ENCODE measurements at places on chromosomes 3 and 15.

DNA sequence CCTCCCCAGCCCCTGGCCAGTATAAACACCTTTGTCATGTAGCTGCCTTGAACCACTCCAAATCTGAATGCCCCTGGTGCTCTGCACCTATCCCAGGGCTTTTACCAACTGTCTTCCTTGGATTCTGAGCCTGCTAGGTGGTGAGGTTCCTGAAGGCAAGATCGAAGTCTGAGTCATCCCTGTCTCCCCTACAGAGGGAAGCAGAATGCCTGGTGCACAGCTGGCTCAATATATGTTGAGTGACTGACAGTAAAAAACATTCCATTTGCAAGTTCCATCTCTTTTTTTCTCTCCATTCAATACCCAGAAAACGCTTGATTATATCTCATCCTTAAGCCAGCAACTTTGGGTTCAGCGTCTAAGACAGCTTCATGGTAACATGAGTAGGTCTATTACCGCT lies 24.7 kb downstream of the SLC24A1 start:
- DNase-seq = no peak

DNA sequence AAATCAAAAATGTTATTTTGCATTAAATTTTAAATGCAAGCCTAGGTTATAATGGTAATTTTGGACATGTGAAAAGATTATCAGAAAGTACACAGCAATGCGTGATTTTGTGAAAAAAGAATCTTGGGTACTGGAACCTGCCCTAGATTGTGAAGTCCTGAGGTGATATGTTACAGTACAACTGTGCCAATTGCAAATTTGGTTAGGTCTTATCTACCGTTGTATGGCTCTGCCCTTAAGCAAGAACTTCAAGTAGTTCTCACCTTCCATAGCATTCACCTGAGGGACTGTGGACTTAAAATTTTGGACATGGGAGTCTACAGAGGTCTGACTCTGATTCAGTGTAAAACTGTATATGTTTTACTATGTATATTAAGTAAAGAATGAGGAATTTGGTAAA lies 140.2 kb downstream of the PEX5L start:
- DNase-seq = no peak

DNA sequence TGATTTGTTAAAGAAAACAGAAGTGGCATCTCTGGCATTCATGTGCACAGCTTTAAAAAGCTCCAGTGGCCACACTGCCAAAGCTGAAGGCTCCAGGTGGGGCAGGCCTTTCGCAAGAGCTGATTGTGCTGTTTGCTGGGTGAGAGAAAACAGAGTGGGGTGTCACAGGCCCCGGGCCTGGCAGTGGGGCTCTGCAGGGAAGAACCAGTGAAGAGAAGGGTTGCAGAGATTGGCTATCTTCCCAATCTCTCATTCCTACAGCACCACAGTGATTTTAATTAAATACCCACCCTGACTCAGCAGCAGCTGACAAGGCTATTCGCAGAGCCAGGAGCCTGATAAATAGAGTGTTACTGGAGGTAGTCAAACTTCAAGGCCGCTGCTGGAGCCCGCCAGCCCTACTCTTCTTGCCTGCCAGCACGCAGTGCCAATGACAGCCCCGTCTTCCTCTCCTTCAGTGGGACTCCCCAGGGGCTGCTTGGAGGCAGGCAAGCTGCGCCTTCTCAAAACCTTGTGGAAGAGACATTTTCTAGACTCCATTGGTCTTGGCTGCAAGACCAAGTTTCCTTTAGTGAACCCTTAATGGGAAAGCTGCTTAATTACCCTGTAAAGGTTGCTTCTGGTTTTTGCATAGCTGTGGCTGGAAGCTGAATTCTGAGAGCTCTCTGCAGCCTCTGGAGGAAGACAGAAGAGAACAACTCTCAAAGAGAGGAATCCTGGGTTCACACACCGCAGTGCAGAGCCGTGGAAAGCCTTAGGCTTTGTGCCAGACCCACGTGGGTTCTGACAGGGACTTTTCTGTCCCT lies 225.8 kb upstream of the SLCO3A1 start:
- DNase-seq = no peak

DNA sequence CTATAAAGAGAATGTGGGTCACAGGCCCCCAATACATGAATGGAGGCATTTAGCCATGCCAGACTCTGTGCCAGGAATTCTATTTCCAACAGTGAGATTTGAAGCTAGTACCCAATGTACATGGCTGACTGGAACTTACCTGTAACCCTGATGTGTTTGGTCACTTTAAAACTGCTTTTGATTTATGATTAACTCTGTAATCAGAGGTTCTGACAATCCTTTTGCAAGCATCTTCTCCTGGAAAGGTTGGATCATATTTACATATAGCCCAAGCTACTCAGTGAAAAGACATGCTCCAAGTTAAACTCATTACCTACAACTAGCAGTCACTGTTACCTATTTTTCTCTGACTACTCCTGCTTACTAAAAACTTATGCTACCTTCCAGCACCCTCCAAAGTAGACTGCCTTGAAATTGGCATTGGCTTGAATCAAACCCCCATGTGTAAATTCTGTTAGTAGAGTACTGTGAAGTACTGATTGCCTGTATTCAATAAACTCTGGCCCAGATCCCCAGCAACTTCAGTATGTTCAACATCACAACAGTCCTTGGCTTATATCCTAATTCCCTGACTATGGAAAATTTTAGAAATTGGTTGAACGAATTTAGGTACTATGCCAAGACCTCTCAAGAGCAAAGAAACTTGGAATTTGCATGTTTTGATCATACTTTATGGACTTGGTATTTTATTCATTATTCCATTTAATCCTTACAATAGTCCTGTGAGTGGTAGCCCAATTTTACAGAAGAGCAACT lies 665.6 kb upstream of the NECTIN3 start:
- DNase-seq = no peak

DNA sequence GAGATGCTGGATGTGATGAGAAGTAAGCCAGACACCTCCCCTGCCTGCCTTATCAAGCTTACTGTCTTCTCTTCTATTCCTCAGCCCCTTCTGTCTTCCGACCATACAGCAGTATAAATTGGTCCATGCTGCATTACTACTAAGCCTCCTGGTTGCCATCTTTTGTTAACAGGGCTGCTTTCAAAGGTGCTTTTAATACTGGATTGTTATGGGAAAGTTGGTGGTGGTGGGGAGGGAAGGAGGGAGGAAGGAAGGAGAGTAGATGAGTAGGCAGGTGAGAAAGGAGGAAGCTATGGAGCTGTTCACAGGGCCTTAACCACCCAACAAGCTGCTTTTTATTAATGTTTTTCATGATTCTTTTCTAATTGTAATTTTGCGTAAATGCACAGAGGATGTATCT lies 114.9 kb downstream of the SLC25A26 start:
- no peak for DNase-seq

DNA sequence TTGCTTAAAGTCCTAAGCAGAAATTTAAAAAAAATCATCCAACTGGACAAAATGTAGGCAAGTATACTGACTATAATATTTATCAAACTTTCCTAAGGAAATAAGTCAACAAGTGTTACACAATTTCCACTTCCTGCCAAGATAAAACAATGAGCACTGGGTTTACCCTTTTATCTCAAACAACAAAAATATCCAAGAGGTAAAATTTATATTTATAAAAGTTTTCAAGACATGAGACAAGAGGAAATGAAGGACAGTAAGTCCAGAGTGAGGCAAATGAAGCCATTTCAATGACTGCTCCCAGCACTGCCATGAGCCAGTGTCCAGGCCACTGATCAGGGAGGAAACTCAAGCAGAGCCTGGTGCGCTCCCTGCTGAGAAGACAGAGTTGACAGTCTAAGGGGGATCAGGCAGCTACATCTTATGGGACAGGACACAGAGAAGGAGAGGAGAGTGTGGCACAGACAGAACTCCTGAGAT lies 439.4 kb downstream of the RAP2B start:
- DNase-seq = no peak

DNA sequence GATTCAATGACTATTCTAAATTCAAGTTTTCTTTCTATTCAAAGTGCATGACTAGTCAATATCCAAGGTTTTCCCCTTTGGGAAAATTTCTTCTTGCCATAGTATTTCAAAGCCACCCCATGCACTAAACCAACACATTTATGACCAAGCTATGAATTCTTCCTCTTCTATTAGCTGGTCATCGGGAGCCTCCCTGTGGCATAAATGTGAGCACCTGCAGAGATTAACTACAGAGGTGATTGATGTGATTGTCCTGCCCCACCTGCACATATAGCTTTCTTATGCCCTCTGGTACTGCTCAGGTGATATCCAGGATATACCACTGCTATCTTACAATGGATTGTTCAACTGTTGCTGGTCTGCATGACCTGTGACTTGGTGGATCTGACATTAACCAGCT lies 694.9 kb downstream of the ZBBX start:
- no peak for DNase-seq

GRCh38 chr3:54071601-54072000 lies 50.8 kb upstream of the CACNA2D3 start:
- no peak for DNase-seq

GRCh38 chr3:172211123-172211522 lies 171.7 kb downstream of the FNDC3B start:
- DNase-seq = no peak

DNA sequence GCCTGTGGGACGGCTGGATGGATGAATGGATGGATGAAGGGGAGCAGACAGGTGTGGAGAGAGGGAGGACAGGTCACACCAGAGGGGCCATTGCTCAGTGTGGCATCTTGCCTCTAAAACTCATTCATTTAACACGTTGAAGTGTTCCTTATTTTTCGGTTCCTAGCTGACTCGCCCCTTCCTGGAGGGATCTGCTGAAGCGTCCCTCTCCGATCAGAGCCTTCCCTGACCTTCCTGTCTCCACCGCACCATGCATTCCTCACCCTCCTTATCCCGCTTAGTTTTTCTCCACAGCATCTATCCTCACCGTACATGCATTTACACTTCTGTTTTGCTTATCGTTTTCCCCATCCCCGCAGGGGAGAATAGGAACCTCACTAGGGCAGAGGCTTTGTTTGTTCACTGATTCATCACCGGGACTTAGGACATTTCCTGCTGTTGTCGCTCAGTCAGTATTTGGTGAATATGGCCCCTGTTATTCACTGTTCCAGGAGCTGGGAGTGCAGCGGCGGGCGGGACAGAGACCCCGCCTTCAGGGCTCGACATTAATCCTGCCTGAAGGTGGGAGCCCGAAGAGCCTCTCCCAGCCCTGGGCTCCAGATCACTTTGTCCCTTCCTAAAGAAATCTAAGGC lies 32.0 kb downstream of the FOXL2 start:
- DNase-seq = peak; percentile 59

DNA sequence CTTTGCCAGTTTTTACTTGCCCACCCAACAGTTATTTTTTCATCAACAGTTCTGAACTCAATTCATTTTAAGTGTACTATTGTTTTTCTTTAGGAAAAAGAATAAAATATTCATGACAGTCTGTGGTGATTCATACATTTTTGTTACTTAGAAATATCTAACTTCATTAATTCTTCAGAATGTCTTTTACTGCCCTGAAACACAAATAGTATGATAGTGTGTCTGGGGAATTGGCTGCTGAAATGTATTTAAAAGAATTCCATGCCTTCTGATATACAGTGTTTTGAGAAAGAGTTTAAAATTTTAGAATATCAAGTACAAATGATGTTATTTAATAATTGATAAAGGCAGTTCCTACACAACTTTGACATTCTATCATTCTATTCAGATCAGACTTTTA lies 854.1 kb downstream of the NAALADL2 start:
- DNase-seq = no peak

GRCh38 chr3:193948459-193948858 lies 187.5 kb upstream of the HES1 start:
- DNase-seq = no peak

DNA sequence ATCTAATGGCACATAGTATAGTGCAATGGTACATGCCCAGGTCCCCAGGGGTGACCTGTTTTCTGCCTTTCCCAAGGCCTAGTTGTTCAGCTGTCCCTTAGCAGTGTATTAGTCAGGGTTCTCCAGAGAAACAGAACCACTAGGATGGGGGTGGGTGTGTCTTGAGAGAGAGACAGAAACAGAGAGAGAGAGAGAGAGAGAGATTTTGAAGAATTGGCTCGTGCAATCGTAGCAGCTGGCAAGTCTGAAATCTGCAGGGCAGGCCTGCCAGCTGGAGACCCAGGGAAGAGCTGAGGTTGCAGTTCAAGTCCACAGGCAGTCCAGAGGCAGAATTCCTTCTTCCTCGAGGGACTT lies 90.6 kb upstream of the RNF7 start:
- DNase-seq = no peak

GRCh38 chr15:51089699-51090453 lies 4.8 kb downstream of the TNFAIP8L3 start:
- DNase-seq = no peak

DNA sequence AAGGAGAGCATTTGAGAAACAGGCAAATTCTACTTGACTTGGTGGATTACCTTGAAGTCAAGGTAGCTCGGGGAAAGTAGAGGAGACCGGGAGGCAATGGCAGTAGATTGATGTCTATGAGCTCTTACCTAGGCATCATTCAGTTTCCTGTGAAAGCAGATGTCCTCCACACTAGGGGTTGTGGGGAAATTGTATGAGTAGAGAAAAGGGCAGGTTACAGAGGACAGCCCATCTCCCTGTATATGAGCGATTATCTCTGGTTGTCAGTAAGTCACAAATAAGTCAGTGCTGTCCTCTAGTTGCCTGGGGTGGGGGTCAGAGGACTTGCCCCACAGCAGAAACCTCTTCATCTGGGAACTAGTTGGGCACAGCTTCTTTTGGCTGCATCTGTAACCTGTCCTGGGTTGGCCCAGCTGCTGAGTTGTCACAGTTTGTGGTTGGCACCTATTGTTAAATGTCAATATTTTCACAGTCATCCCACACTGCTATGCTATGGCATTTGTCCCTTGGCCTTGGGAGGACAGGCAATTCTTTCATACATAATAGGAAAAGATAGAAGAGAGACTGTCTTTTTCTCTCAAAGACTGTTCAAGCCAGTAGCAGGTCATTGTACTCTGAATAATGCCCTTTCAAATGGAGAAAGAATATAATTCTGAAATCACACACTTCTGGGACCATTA lies 53.6 kb upstream of the LRRFIP2 start:
- DNase-seq = no peak

DNA sequence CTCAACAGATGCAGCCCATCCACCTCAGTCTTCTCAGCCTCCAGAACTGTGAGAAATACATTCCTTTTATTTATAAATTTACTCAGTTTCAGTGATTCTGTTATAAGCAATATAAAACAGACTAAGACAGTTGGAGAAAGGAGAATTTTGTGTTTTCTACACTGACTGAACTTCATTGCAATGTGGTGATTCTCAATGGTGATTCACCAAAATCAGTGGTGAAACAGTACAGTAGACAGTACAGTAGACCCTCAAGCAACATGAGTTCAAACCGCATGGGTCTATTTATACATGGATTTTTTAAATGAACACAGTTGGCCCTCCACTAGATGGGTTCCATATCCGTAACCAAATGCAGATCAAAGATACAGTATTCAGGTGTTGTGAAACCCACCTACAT lies 403.1 kb upstream of the TGFBR2 start:
- no peak for DNase-seq

DNA sequence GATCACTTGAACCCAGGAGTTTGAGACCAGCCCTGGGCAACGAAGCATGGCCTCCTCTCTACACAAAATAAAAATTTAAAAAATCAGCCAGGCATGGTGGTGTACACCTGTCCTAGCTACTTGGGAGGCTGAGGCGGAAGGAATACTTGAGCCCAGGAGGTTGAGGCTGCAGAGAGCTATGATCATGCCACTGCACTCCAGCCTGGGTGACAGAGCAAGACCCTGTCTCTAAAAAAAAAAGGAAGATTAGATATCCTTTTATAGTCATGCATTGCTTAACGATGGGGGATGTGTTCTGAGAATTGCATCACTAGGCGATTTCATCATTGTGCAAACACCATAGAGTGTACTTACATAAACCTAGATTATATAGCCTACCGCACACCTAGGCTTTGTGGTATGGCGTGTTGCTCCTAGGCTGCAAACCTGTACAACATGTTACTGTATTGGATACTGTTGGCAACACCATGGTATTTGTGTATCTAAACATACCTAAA lies 12.6 kb downstream of the ALAS1 start:
- DNase-seq = no peak
